ENCODE measurements at places on chromosomes 1 and 21.

- peak; percentile 73 for DNase-seq
Measured at GRCh38 chr1:111422546-111423391, 4.8 kb downstream of the OVGP1 start.

DNA sequence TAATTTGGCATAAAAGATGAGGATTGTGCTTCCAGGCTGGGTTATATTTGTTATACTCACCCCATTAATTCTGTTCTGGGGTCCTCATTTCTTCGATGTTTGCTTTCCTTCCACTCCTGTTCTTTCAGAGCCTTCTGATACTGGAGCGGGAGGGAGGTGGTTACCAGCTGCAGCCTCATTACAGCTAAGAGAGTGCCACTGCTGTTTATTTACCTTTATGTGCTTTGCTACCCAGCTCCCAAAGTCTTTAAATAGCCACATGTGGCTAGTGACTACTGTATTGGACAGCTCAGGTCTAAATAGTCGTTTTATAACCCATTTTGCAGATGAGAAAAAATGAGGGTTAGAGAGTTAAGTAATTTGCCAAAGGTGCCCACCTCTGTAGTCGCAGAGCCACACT lies 25.1 kb downstream of the PLEKHM2 start:
- no peak for DNase-seq

- no peak for DNase-seq
Measured at GRCh38 chr1:171426645-171427044, 58.7 kb upstream of the PRRC2C start.

GRCh38 chr1:178862416-178862815 lies 8.5 kb downstream of the ANGPTL1 start:
- DNase-seq = no peak

- no peak for DNase-seq
Measured at GRCh38 chr1:40385437-40386358, 12.2 kb downstream of the SMAP2 start.

GRCh38 chr1:90724926-90725656 lies 8.0 kb upstream of the BARHL2 start:
- no peak for DNase-seq

DNA sequence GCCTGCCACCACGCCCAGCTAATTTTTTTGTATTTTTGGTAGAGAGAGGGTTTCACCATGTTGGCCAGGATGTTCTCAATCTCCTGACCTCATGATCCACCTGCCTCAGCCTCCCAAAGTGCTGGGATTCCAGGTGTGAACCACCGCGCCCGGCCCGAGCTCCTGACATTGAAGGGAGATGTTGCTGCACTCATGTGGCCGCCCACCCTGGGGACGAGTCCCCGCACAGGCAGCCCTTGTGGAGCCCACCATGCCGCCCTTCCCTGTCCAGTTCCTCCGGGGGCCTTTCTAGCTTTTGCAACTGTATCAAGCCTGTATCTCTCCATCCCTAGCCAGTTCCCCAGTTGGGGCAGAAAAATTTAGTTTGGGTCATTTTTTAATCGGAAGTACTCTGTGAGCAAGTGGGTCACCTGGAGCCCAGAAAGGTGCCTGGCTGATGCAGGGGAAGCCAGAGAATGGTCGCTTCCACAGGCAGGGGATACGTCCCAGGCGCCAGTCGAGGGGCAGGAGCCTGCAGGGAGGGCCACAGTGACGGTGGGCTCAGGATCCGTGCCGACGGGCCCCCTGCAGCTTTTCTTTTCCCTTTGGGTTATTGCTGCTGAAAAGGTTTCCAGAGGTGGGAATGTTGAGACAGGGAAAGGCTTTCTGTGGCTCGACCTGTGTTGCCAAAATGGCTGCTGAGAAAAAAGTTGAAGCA lies 20.4 kb downstream of the PCNT start:
- DNase-seq = no peak

- no peak for DNase-seq
Measured at GRCh38 chr1:199362996-199363395, 664.5 kb upstream of the NR5A2 start.

GRCh38 chr1:53594391-53595180 lies 135.4 kb downstream of the DMRTB1 start:
- DNase-seq = no peak

GRCh38 chr1:21909286-21909759 lies 27.8 kb downstream of the HSPG2 start:
- no peak for DNase-seq

GRCh38 chr1:170687621-170688020 lies 23.7 kb downstream of the PRRX1 start:
- no peak for DNase-seq

DNA sequence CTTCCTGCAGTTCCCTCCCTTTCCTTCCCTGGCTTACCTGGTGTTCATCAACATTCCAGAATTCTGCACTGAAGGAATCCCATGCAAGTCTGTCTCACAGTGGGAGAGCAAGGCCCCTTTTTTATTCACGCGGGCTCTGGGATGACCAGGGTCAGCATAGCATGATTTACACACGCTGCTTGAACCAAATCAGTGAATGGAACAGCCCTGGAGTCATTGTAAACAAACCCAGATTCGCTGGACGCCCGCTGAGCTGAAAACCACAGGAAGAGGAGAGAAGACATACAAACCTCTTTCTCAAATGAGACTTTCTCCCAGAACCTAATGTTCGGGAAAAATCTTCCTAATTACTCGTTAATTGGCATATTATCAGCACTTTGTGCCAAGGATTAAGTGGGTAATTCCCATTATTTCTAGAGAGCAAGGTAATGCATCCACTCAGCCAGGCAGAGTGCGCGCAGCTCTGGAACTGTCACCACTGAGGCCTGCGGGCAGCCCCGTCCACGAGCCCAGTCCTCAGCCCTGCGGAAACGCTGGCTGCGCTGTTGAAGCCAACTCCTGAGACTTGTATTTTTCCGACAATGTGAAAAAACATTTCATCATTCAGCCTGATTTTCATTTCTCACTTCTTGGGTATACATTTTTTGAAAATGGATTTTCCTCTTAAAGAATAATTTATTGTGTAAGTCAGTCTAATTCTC lies 140.0 kb downstream of the ETS2 start:
- peak; percentile 61 for DNase-seq

DNA sequence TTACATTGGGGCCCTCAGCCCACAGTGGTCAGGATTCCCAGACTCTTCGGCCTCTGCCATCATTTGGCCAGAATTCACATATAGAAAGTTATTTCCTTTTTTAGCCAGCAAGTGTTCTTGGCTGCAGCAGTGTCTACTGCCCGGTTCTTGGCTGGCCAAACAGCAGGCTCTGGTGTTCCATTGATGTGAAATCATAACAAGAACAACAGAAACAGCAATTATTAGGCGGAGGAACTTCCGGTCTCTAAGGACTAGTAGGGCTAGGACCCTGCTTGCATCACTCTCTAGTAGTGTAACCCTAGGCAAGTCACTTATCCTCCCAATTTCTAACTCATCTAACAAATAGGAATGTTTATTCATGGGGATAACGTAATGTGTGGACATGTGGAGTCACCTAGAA lies 8.7 kb upstream of the GJA5 start:
- DNase-seq = no peak

- DNase-seq = no peak
Measured at GRCh38 chr1:172380441-172381244, 39.8 kb upstream of the C1orf105 start.

DNA sequence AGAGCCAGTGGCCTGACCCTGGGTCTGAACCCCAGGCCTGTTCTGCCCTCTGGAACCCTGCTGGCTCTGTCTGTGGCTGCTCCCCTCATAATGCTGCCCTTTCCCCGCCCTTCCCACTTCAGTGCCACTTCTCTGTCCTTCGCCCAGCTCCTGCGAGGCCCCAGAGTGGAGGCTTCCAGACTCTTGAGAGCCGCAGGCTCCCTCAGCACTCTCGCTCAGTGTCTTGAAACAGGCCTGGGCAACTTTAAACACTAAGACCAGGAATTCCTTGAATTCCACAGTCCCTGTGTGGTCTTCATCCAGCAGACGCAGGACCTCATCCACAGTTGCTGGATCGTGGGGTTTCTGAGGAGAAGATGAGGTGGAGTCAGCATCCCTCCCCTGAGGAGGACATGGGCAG lies 3.5 kb downstream of the CRNN start:
- no peak for DNase-seq

- DNase-seq = no peak
Measured at GRCh38 chr1:196007763-196008162, 600.5 kb downstream of the KCNT2 start.

- no peak for DNase-seq
Measured at GRCh38 chr1:116674751-116675150, 7.2 kb upstream of the IGSF3 start.

DNA sequence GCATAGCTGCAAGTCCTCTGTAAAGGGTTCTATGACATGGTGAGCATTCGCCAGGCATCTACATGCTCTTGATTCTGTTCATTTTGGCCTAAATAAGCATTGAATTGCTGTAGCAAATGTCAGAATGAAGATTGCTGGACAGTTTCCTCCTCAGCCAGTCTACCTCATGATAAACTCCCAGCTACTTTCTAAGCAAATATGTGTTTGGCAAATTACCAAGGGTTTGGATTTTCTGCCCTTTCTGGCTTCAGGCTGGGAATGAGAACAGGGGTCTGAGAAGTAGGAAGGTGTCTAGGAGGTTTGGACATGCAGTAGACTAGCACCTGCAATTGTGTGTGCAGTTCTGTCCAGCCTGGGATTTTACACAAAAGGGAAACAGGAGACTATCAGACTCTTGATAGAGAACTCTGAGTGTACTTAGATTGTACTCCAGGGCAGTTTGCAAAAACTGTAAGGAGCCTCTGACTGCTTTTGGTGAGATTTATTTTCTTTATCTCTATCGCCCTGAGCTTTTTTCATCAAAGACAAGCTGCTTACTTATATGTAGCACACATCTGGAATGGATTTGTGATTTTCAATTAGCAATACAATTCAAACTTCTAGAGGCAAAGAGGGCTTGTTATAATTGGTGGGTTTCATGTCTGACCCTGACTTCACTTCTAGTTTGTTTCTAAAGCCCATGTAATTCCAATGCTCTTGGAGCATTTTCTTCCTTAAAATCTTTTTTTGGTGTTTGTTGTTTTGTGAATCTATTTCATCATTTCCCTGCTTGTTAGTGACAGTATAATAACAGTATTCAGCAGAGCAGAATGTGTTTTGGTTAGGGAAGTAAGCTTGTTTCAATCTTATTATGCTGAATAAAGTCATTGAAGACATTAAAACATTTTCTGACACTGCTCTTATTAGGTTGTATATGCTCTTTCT lies 150.8 kb downstream of the VPS13D start:
- DNase-seq = no peak

DNA sequence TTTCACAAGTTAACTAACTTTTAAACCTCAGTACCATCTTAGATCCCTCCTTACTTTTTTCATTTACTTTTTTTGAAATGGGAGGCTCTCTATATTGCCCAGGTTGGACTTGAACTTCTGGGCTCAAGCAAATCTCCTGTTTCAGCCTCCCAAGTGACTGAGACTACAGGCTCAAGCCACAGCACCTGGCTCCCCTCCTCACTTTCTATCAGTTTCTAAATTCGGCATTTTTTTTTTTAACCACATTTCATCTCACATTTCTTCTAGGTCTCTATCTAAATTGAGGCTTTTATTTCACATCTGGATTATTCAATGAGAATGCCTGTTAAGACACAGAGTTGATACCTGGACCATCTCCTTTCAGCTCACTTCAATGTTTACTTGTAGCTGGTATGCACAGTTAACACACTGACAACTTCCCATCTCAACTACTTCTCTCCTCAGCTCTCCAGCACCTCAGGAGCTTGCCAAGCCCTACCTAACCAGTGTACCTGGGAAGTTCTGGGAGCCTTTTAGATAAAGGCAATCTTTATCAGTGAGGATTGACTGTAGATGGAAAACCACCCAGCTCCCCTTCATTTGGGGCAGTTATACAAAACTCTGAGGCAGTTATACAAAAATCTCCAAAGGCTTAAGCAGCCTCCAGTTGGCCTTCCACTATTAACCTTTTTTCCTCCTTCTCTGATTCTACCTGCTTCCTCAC lies 3.4 kb downstream of the USP33 start:
- no peak for DNase-seq

DNA sequence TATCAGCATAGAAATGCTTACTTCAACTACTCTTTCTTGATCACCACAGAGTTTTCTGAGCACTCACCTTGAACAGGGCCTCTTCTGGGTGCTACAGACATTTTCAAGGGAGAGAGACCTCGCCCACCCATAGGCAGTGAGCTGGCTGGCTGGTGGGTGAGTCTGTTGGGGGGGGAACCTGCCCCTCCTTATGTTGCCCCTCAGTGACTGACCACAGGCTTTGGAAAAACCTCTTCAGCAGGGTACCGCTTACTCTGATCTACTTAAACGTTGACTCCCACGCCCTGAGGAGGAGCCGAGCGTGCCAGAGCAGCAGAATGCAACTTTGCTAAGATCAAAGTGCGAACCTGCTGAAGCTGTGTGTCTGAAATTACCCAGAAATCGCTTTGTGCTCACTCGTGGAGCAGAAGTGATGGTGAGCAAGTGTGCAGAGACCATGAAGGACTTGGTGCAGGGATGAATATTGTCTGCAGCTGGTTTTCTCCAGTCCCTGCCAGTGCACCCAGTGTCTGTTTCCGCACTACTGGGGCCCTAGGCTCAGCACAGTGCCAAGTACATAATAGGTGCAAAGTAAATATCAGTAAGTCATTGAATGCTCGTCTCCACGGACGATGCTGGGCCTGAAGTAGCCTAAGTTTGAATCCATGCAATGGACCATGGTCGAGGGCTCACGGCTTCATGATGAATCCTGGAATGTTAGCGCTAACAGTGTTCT lies 158.7 kb upstream of the IRF2BP2 start:
- DNase-seq = no peak

- DNase-seq = no peak
Measured at GRCh38 chr1:53367503-53368313, 39.8 kb upstream of the LRP8 start.

- no peak for DNase-seq
Measured at GRCh38 chr1:114319418-114319817, 165.7 kb upstream of the SYT6 start.

GRCh38 chr1:18588093-18588492 lies 42.6 kb upstream of the PAX7 start:
- DNase-seq = no peak

DNA sequence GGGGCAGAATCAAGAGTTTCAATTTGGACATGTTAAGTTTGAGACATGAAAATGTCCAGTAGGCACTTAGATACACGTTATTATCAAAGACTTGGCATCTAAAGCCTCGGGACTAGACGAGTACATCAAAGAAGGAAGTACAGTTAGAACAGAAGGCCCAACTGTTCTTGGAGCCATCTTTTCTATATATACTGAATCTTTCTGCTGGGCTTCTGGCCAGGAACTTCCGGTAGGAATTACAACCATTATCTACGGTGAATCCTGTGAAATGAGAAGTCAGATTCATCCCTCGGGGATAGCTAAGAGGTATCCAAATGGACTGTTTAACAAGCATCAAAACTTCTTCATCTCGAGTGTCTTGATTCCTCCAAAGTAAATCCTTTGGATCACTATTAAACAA lies 34.4 kb upstream of the NRDC start:
- no peak for DNase-seq

- no peak for DNase-seq
Measured at GRCh38 chr1:15410223-15410883, 665 bp downstream of the EFHD2 start.

GRCh38 chr1:58857680-58858673 lies 74.1 kb upstream of the JUN start:
- DNase-seq = no peak

- DNase-seq = no peak
Measured at GRCh38 chr21:31878831-31879230, 6.0 kb downstream of the HUNK start.
